ENCODE measurements at places on chromosomes 3 and 15. TPM values are rescaled to one million over a fixed set of nuclear protein-coding genes. Genes with fewer than 3 reads are reported as not detected.
A peak's percentile ranks its signal among the peaks of the same experiment; 100 is the strongest.

Gene DNAH12
- total RNA-seq = 0.14 TPM

Gene PLOD2
- total RNA-seq = 0.38 TPM

Gene ESYT3
- 0.17 TPM for total RNA-seq

Gene TMEM40
- not detected for total RNA-seq

Gene SH2D7
- not detected for total RNA-seq

Gene CELSR3
- total RNA-seq = 6.9 TPM

Gene ROPN1
- total RNA-seq = not detected

Gene TNFAIP8L3
- total RNA-seq = 0.19 TPM

DNA sequence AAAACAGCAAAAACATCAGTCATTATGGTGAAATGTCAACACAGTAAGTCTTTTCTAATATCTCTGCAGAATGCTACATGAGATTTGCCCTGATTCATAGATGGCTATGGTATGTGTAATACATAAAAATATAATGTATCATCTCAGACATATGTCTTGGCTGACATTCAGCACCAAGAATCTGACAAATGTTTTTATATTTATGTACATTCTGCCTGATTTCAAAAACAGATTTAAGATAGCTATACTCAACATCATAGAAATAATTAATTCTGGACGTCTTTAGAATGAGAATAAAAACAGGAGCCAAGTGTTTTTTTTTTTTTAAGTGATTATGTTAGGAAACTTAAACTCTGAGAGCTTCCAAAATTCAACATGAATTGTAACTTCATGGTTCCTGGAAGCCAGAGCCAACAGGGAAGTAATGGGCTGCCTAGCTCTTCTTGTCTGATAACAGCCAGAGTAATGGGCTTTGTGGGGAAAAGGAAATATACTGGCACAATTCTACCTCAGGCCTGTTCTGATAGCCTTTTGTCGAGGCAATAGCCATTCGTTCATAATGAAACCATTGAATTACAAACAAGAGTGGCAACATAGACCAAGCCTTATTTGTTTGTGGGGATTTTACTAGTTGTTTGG, 184.4 kb downstream of the VGLL4 start:
- H3K4me1 ChIP-seq = no peaks in the 10 kb centered on the region
- H3K4me3 ChIP-seq = no peak overlapping the region
- no peaks in the 10 kb centered on the region for H3K27me3 ChIP-seq

DNA sequence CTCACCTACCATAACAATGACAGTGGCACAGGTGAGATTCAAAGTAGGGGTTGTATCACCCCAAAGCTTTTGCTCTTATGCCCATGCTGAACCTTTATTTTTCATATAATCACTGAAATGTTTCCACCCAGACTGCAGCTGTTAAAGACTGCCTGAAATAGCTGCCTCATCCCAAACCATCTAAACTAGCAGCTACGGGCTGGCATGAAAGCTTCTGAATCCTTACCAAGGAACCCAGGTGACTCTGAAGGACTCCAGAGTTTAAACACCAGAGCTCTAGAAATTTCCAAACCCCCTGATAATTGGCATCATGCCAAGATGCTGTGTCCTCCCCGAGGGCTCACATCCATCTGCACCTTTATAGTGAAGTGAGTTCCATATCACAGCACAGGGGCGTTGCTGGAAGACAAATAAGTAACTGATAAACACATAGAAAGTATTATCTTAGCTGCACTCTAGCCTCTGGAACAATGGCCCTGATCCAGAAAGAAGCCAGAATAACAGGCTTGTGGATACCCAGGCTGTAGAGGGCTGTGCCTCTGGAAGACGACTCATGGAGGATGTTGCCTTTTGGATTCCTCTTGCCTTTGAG, 238.9 kb downstream of the CADPS start:
- no peaks in the 10 kb centered on the region for H3K36me3 ChIP-seq
- H3K4me3 ChIP-seq = no peak overlapping the region
- H3K27me3 ChIP-seq = peaks cover 3% of the 10 kb centered on the region
- no peak for DNase-seq

- H3K27ac ChIP-seq = no peak overlapping the region
- no peaks in the 10 kb centered on the region for H3K36me3 ChIP-seq
- peaks cover 3% of the 10 kb centered on the region for H3K27me3 ChIP-seq
- no peak for DNase-seq
- H3K4me3 ChIP-seq = no peak overlapping the region
Observed at GRCh38 chr3:101091489-101091888, 98.3 kb upstream of the ABI3BP start.

DNA sequence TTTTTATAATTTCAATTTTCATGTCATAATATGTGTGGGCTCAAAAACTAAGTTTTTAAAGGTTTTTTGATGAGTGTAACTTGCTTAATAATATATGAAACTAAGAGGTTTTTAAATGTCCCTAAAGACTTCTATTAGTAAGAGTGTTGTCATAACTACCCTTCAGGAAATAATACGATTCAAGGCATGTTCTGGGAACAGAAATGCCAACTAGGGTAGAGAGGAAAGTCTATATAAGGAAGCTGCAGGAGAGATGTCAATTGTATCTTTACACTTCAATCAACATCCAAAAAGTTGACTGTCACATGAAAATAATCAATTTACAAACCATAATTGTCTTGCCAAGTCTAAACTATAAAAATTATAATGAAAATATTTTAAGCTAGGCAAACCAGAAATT, 76.3 kb downstream of the SMARCC1 start:
- H3K27me3 ChIP-seq = no peaks in the 10 kb centered on the region
- no peak overlapping the region for H3K4me3 ChIP-seq
- no peak overlapping the region for H3K27ac ChIP-seq
- no peak for DNase-seq
- H3K4me1 ChIP-seq = peaks cover 2% of the 10 kb centered on the region
- peaks cover 28% of the 10 kb centered on the region for H3K36me3 ChIP-seq

DNA sequence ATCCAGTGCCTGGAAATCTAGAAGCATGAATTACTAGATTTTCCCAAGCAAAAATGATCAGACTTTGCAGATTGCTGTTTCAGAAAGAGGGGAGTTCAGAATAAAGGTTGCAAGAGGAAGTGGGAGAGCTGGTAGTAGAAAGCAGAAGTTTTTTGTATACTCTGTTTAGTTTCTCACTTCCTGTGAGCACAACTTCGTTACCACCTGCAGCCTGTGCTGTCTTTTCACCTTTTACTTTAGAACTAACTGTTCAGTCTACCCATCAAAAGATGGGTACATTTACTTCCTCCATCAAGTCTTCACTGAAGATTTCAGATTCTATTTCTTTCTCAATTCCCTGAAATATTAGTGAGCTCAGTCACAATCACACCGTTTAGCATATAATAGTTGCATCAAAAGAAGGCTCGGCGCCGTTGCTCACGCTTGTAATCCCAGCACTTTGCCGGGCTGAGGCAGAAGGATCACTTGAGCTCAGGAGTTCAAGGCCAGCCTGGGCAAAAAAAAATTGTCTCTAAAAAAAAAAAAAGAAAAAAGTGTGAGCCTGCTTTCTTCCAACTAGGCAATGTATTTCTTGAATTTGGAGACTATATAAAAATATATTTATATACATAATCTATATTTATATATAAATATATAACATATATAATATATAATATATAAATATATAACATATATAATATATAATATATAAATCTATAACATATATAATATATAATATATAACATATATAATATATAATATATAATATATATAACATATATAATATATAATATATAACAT, 1.8 kb upstream of the CEP97 start:
- peak; percentile 33 for DNase-seq
- peak overlapping the region; percentile 57 for H3K4me3 ChIP-seq
- peaks cover 42% of the 10 kb centered on the region for H3K4me1 ChIP-seq
- H3K27ac ChIP-seq = peak overlapping the region; percentile 90
- no peaks in the 10 kb centered on the region for H3K27me3 ChIP-seq

DNA sequence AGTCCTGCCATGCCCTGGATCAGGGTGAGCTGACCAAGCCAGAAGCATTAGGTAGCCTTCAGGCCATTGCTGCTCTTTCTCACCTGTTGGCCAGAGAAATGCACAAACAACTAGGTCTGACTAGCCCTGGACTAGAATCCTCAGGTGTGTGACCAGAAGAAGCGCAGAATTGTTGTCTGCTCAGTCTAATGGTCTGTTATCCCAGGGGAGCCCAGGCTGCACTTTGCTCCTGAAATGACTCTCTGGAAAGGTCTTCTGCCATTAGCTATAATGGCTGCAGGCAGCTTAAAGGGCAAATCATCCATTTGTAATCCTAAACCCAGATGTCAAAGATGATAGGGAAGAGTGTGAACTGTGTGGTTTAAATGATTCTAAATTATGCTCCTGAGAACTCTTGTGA, 246.1 kb downstream of the NFKBIZ start:
- H3K27ac ChIP-seq = no peak overlapping the region
- H3K4me1 ChIP-seq = peaks cover 32% of the 10 kb centered on the region
- no peaks in the 10 kb centered on the region for H3K36me3 ChIP-seq
- H3K27me3 ChIP-seq = peaks cover 4% of the 10 kb centered on the region
- H3K4me3 ChIP-seq = no peak overlapping the region

DNA sequence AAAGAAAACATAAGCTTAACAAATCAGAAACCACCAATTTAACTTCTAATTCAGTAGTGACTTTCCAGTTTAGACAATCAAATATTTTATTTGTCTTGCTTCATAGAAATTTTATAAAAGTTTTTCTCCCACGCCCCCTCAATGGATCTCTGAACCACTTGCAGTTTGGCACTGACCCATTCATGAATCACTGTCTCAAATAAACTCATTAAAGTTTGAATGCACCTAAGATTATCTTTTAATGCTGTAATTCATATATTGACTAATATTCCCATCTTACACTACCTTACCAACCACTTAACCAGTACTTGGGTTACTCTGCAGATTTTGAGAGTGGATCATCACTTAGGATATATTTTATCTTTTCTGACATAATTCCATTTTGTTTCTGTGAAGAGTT, 880.2 kb downstream of the OTOL1 start:
- H3K27ac ChIP-seq = no peak overlapping the region
- H3K27me3 ChIP-seq = no peaks in the 10 kb centered on the region
- no peak overlapping the region for H3K4me3 ChIP-seq
- DNase-seq = no peak

DNA sequence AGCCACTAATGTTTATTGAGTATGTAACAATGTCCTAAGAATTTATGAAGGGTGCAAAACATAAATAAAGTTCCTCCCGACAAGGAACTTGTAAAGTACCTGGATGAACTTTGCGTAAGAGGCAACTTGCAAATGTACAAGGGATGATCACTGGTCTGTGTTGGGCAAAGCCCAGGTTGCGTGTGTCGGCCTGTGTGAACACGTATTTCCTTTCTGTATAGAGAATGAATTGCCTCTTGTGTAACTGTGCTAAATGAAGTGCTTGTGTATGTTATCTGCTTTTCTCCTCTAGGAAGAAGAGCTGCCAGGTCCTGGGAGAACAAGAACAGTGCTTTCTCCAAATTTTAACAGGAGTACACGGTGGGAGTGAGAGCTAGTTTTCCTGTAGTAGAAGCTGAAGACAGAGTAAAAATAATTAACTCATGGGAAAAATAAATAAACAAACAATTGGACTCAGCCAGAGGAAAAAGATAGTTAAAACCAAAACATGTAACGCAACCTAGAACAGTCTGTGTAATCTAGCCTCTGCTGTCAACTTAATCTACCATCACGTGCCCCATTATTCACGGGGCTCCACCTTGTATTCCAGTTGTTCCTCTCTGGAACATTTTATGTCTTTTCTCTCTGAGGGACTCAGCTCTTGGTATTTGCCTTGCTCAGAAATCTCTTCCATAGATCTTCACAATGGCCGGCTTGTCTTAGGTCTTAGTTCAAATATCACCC, 83.7 kb upstream of the RASGRP1 start:
- H3K4me3 ChIP-seq = no peak overlapping the region
- H3K36me3 ChIP-seq = peaks cover 3% of the 10 kb centered on the region
- DNase-seq = no peak
- H3K4me1 ChIP-seq = peaks cover 76% of the 10 kb centered on the region
- H3K27me3 ChIP-seq = no peaks in the 10 kb centered on the region
- H3K27ac ChIP-seq = peak overlapping the region; percentile 11

GRCh38 chr3:160568989-160569388, 3.6 kb upstream of the KPNA4 start:
- H3K36me3 ChIP-seq = peaks cover 26% of the 10 kb centered on the region
- DNase-seq = no peak
- no peaks in the 10 kb centered on the region for H3K27me3 ChIP-seq
- H3K4me1 ChIP-seq = peaks cover 16% of the 10 kb centered on the region
- H3K4me3 ChIP-seq = no peak overlapping the region

- H3K4me3 ChIP-seq = no peak overlapping the region
- peaks cover 4% of the 10 kb centered on the region for H3K27me3 ChIP-seq
- H3K4me1 ChIP-seq = peaks cover 18% of the 10 kb centered on the region
- peak overlapping the region; percentile 0 for H3K27ac ChIP-seq
- H3K36me3 ChIP-seq = no peaks in the 10 kb centered on the region
Observed at GRCh38 chr3:190306513-190307163, 15.6 kb downstream of the CLDN1 start.

DNA sequence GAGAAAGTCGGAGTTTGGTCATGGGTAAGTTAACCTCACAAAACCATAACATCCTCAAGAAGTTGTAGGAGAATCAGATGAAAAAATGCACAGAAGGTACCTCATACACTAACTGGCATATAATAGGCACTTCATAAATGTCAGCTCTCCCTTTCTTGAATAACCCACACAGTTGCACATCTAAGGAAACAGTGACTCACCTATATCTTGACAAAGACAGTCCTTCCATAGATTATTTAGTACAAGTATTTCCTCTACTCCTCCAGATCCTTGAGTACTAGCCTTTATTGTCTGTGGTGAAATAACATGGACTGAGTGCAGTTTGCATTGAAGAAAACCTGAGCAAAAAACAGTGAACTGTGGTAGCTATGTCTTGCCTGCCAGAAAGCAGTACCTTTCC, 46.6 kb downstream of the MAGI1 start:
- H3K27ac ChIP-seq = no peak overlapping the region
- no peak overlapping the region for H3K4me3 ChIP-seq
- no peaks in the 10 kb centered on the region for H3K4me1 ChIP-seq
- peaks cover 4% of the 10 kb centered on the region for H3K27me3 ChIP-seq
- no peaks in the 10 kb centered on the region for H3K36me3 ChIP-seq
